Heart right ventricle (tissue), 16 donors: ENCODE measurements at places on chromosomes 11 and 22. TPM values are rescaled to one million over a fixed set of nuclear protein-coding genes. Genes with fewer than 3 reads are reported as not detected.
A peak's percentile ranks its signal among the peaks of the same experiment; 100 is the strongest.

The SEPTIN5 gene
- polyA plus RNA-seq = 56.5 TPM

DNA sequence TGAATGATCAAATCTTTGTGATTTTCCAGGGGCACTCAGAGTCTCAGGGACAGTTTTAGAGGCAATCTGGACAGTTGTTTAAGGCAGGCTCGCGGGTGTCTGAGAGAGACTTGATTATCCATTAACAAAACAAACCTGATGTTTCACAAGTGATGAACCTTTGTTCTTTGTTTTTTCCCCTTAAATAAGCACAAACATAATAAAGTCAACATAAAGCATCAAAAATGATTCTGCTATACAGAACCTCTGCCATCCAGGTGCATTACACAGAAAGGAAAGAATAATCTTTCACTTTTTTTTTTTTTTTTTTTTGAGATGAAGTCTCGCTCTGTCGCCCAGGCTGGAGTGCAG is 13.2 kb downstream of the BID start:
- DNase-seq = no peak

DNA sequence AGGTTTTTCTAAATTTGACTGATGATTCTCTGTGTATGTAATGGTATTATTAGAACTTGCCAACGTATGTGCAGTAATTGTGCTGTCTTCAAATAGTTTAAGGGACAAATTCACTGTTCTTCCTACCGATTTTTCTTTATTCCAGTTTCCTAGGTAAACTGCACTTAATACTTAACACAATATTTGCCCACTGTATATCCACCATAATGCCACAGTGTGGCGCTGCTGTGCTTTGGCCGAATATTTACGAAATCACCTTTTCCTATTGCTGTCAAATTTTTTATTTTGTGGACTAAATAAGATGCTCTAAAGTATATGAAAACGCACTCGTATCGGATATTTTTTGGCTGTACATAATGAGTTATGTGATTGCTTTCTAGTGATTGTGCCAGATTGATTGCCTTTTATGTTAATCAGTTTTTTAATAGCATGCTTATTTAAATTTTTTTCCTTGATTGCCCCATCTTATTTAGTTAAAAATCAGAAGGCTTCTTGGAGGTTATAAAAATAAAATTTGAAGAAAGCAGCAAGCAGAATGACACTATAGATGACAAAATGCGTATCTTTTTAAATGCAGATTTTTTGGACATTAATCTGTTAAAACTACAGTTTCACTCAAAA is 10.5 kb downstream of the AASDHPPT start:
- peak; percentile 11 for DNase-seq

The EHF gene
- 0.09 TPM for polyA plus RNA-seq

DNA sequence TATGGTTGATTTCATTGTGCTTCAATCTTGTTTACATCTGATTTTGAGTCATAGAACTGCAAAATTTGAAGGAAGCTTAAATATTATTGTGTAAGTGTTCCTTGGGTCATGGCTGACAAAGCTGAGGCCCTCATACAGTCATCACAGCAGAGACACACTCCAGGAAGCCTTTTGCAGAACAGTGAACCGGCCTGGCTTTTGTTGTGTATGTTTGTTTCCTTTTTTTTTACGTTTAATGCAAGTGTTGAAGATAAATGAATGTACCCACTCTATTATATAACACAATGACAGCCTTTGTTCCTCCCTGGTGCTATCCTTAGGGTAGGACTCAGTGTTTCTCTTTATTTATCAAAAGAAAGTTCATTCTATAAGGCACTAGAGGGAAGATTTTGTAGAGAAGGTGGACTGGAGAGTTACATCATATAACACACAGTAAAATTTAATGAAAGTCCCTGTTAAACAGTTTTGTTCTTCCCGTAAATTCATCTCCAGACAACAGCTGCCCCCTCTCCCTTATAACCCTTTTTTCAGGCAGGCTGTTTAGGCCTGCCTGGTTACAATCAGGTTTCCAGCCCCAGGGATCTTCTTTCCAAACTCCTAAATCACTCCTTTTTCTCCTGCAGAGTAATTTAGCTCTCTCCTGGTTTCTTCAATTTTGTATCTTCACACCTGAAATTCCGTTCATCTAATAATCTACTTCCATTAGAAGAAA is 34.3 kb upstream of the CSTF3 start:
- DNase-seq = no peak

DNA sequence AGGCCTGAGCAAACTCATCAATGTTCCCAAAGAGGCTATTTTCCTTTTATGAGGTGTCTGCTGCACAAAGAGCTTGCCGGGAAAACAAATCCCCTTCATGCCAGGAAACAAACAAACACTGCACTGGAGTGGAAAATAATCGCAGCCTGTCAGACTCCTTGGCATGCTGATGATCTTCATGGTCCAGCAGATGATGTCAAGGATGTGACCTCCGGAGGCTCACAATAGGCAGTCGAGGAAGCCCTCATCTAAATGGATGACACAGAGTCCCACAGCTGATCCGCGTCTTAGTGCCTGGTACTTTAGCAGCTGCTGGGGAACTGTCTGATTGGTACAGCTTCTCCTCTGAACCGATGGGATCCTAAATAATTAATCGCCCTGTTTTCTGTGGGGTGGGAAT is 187.6 kb downstream of the TENM4 start:
- DNase-seq = no peak

The UCP3 gene
- polyA plus RNA-seq = 3.5 TPM

The RPL27A gene
- polyA plus RNA-seq = 2,131 TPM

The TEX12 gene
- polyA plus RNA-seq = not detected

- DNase-seq = no peak
These were observed 165.9 kb upstream of the NCAM1 start for GRCh38 chr11:112795142-112795815.

DNA sequence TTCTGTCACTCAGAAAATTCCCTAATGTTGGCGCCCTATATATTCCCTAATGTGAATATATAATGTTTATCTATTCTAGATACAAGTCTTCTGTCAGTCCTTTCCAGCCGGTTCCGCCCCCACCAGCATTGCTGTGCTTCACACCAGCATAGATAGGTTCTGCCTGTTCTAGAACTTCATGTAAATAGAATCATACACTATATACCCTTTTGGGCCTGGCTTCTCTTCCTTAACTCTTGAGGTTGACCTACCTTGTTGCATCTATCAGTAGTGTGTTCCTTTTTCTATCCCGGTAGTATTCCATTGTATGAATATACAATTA is 34.6 kb downstream of the OTOG start:
- DNase-seq = no peak

DNA sequence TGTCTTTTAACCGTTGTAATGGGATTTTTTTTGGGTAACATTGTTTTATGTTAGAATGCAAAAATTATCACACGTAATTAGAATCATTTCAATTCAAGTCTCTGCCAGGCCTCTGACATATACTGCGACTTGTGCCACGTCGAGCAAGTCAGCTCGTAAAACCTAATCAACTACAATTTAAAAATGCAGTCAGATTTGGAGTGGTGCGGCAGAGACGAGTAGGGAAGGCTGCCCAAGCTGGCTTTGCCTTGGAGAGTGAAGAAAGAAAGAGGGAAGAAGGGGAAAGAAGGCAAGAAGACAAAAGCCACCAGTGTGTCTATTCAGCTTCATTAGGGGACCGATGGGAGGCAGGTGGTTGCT is 110.7 kb downstream of the MIAT start:
- DNase-seq = no peak

GRCh38 chr11:131841028-131841427 is 470.6 kb downstream of the NTM start:
- DNase-seq = no peak

DNA sequence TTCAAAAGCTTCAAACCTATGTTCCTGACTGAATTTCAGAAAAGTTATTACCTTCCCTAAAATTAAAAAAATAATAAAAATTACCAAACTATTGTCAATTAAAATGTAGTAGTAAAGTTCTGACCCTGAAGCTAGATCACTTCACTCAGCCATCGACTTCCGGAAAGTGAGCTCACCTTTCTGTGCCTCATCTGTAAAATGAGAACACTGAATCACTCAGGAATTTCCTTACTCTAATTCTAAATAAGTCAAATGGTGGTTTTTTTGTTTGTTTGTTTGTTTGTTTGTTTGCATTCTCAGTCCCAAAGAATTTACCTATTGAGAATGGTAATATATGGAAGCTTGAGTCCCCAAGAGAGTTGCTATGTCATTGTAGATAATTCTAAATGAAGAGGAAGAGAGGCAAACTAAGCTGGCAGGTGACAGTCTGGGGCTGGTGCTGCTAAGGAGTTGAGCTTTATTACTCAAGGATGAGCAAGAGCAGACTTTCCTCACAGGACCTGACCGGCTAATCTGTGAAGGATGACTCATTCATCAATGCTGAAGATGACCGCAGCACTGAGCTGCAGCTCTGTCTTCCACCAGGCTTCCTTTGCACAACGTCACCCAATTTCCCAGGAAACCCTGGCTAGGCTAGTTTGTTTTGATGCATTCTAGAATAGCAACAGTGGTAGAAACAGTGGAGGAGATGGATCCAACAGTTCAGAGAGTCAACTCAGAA is 248.8 kb downstream of the RAB38 start:
- no peak for DNase-seq

DNA sequence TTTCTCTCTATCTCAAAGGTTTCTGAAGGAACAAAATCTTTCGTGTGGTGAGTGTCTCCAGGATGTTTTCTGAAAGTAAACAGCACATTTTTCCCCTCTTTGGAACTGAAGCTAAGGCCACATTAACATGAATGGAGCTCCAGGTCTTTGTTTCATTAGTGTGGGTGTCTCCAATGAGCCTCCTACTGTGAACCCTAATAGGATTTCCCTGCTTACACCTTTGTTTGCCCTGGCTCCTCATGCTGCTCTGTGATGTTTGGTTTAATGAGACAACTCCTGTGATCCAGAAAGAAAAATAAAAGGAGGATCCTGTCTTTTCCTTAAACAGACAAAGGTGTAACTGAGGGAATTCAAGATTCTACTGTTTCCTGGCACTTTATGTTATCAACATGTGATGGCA is 76.9 kb upstream of the SLC6A5 start:
- no peak for DNase-seq

DNA sequence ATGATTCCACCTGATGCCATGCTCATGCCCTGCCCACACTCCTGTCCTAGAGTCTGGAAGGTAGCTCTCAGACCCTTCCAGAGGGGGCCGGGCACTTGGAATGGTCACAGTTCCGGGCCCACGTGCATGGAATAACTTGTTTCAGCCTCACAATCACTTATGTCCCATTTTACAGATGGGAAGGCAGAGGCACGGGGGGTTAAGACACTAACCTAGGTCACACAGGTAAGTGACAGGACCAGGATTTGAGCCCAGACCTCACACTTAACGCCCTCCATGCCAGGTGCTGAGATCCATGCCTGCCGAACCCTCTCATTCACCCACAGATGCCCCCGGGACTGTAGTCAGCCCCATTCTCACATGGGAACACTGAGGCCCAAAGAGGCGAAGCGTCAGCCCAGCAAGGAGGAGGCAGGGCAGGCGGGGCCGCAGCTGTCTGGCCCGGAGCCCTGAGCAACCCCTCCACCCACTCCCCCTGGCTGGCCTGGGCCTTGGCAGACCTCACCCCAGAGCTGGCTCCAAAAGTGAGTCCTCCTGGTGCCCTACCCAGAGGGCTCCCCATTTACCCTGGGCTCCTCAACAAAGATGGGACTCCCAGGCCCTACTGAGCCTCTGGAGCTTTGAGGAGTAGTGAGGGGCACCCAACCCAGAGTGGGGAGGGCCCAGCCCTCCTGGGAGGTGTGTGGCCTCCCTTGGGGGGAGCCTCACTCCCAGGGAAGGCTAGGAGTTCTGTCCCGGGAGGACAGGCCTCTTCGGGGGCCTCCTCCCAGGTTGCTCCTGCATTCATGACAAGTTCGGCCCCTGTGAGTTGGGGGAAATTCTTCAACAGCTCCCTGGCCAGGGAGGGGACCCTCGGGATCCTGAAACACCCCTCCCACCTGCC is 2.4 kb upstream of the ALDH3B1 start:
- no peak for DNase-seq

GRCh38 chr22:35795476-35795875 is 77.8 kb downstream of the APOL5 start:
- DNase-seq = no peak

- no peak for DNase-seq
These were observed 11.3 kb downstream of the FADS3 start for GRCh38 chr11:61880031-61880430.

GRCh38 chr11:76610871-76611475 is 59.6 kb downstream of the LRRC32 start:
- peak; percentile 58 for DNase-seq

The TFIP11 gene
- polyA plus RNA-seq = 25.0 TPM

GRCh38 chr11:36692704-36693103 is 94.7 kb upstream of the RAG2 start:
- DNase-seq = no peak

DNA sequence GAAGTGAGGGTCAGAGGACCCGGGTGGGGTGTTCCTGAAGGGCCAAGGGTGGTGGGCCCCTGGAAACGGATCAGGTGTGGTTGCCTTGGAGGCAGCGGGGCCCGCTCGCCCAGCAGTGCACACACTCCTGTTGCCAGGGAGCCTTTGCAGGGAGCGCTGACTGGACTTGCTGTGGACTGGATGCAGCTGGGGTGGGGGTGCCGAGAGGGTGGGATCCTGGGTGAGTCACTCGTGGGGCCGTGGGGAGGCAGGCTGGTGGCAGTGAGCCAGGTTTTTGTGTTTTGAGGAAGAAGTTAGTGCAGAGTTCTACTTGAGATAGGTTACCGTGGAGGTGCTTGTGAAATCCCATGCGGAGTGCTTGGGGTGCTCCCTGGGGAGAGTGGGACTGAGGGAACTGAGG is 1.3 kb downstream of the MRPL23 start:
- DNase-seq = peak; percentile 25

DNA sequence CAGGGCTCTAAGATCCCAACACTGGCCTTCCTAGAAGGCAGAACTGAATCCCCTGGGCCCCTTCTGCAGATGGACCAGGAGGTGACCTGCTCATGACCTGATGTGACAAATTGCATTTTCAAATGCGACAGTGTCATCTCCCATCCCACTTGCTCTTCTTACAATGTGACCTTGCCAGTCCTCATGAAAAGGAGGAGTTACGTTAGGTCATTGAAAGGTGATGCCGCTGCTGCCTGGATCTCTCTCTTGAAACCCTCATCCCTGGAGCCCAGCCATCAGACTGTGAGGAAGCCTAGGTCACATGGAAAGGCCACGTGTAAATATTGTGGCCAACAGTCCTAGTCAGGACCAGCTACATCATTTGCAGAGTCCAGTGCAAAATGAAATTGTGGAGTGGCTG is 5.7 kb upstream of the C1QTNF4 start:
- DNase-seq = no peak

- DNase-seq = no peak
These were observed 20.1 kb downstream of the TCP11L1 start for GRCh38 chr11:33059331-33060007.

- DNase-seq = no peak
These were observed 293.8 kb downstream of the BRD1 start for GRCh38 chr22:49533886-49534285.
